GM12878 (cell line): ENCODE measurements at places on chromosomes 3 and 15. TPM values are rescaled to one million over a fixed set of nuclear protein-coding genes. Genes with fewer than 3 reads are reported as not detected.

- H3K4me3 ChIP-seq = no peak overlapping the region
- no peaks in the 10 kb centered on the region for H3K4me1 ChIP-seq
- H3K36me3 ChIP-seq = no peaks in the 10 kb centered on the region
- DNase-seq = no peak
- H3K27ac ChIP-seq = no peak overlapping the region
- no peaks in the 10 kb centered on the region for H3K27me3 ChIP-seq
Measured at GRCh38 chr3:71616571-71617021, 33.1 kb upstream of the FOXP1 start.

DNA sequence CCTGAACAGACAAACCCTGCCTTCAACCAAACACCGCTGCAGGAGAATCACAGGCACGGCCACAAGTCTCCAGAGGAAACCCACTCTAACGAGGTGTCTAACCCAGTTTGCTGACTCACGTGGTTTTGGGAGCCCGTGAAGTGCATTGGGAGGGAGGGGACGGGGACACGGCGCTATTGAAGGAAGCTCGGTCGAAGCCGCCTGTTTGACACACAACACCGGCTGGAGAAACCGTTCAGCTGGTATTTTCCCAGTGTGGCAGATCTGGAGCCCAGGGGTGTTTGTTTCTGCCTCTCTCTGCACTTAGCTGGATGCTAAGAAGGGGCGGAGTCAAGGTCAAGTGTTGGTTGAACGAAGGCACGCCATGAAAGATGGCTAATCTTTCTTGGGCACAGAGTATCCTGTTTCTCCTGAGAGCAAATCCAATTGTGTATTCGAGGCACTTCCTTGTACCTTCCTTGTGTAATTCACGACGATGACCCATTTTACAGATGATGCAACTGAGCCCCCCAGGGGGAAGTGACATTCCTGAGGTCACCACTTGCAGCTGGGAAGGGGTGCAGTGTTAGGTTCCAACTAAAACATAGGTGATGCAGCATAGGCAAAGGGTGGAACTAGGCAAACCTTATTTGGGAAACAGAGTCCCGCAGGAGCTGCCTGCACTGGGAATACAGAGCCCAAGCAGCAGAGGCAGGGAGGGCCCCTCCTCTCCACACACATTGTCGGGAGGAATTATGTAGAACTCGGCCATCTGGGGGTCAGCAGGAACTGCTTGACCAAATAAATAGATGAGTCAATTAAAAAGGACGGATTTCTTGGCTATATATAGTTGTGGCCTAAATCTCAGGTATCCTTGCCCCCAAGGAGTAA, 22.5 kb downstream of the SLC6A6 start:
- peaks cover 68% of the 10 kb centered on the region for H3K4me1 ChIP-seq
- no peak for DNase-seq
- no peaks in the 10 kb centered on the region for H3K36me3 ChIP-seq
- H3K27me3 ChIP-seq = no peaks in the 10 kb centered on the region
- no peak overlapping the region for H3K4me3 ChIP-seq

FAM81A gene
- 19.9 and 20.2 TPM in 2 replicates for total RNA-seq

TEX55 gene
- total RNA-seq = not detected in 2 replicates

- H3K4me3 ChIP-seq = no peak overlapping the region
- no peaks in the 10 kb centered on the region for H3K27me3 ChIP-seq
- no peaks in the 10 kb centered on the region for H3K36me3 ChIP-seq
- H3K4me1 ChIP-seq = no peaks in the 10 kb centered on the region
- no peak for DNase-seq
Measured at GRCh38 chr15:95887666-95888390, 442.7 kb upstream of the NR2F2 start.

- no peak overlapping the region for H3K27ac ChIP-seq
- no peak overlapping the region for H3K4me3 ChIP-seq
- H3K27me3 ChIP-seq = peaks cover 1% of the 10 kb centered on the region
- no peaks in the 10 kb centered on the region for H3K4me1 ChIP-seq
- no peaks in the 10 kb centered on the region for H3K36me3 ChIP-seq
Measured at GRCh38 chr3:58622436-58622835, 44.1 kb downstream of the FAM3D start.

- peaks cover 30% of the 10 kb centered on the region for H3K36me3 ChIP-seq
- H3K27me3 ChIP-seq = no peaks in the 10 kb centered on the region
- no peak for DNase-seq
Measured at GRCh38 chr3:141405025-141405424, 36.7 kb downstream of the ZBTB38 start.

NMB gene
- total RNA-seq = 1.3 and 2.8 TPM in 2 replicates

DNA sequence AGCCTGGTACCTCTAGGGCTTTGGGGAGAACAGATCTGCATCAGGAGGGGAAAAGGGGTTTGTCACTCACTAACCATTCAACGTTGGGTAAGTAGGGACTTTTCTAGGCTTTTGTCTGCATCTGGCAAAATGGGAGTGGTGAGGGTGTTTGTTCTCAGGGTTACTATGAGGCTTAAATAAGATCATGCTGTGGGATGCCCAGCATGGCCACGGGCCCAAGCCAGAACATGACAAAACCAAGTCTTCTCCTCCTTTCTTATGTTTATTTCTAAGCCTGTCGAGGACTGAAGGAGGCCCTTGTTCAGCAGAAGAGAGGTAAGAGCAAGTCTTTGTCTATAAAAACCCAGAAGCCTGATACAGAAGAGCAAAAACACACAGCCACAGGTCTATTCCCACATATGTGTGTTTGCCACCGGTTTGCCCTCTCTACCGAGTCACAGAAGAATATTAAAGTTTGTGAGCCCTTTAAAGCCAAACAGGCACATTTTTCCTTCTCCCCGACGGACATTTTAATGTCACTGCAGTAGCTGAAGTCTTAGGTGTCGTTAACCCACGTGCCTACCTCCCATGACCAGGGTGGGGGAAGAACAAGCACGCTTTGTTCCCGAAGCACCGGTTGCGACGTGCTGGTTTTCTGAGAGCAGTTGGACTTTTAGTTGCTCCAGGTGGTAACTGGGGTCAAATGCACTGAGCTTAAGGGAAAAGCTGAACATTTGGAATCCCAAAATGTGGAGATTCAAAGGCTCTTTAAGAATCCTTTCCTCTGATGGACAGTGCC, 72.1 kb downstream of the NOX5 start:
- DNase-seq = no peak
- no peaks in the 10 kb centered on the region for H3K4me1 ChIP-seq
- no peak overlapping the region for H3K27ac ChIP-seq
- no peak overlapping the region for H3K4me3 ChIP-seq
- 0 out of 2 replicates have a peak, but pooled peaks cover 2% of the 10 kb centered on the region for H3K27me3 ChIP-seq

GRCh38 chr15:77497942-77498361, 77.3 kb downstream of the HMG20A start:
- H3K27me3 ChIP-seq = no peaks in the 10 kb centered on the region
- H3K27ac ChIP-seq = no peak overlapping the region
- DNase-seq = no peak
- H3K4me1 ChIP-seq = peaks cover 17% of the 10 kb centered on the region
- H3K4me3 ChIP-seq = no peak overlapping the region
- 0 out of 2 replicates have a peak, but pooled peaks cover 5% of the 10 kb centered on the region for H3K36me3 ChIP-seq

RPL35A gene
- total RNA-seq = 1,469 and 1,543 TPM in 2 replicates

VWA5B2 gene
- not detected in 2 replicates for total RNA-seq

DNA sequence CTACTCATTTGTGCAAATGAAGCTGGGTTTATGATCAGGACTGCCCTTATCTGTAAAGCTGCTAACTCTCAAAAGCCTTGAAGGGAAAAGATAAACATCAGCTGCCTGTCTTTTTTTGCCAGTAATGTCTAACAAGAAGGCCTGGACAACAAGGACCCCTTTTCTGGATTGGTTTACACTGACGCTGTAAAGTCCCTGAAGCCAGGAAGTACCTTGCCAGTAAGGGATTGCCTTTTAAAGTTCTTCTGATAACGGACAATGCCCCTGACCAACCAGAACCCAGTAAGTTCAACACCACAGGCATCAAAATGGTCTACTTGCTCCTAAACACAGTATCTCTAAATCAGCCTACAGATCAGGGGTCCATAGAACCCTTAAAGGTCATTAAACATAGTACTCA, 178.0 kb downstream of the PCCB start:
- DNase-seq = no peak
- no peaks in the 10 kb centered on the region for H3K27me3 ChIP-seq
- H3K36me3 ChIP-seq = no peaks in the 10 kb centered on the region
- no peak overlapping the region for H3K27ac ChIP-seq

SPG11 gene
- 59.2 and 59.3 TPM in 2 replicates for total RNA-seq

GRCh38 chr3:19046440-19046839, 101.9 kb upstream of the KCNH8 start:
- H3K4me1 ChIP-seq = no peaks in the 10 kb centered on the region
- H3K4me3 ChIP-seq = no peak overlapping the region
- no peaks in the 10 kb centered on the region for H3K27me3 ChIP-seq
- H3K27ac ChIP-seq = no peak overlapping the region
